Activated T-helper 2 cell treated with anti-CD3 and anti-CD28 coated beads, Interferon-gamma antibody, Interleukin-2, Interleukin-4, amounts not matched to agents 10 μg/mL and 5 μg/mL and 100 μg/mL, durations not matched to agents 14 hours and 24 hours and 36 hours (primary cell): ENCODE measurements at places on chromosomes 16 and 17. TPM values are rescaled to one million over a fixed set of nuclear protein-coding genes. Genes with fewer than 3 reads are reported as not detected.
A peak's percentile ranks its signal among the peaks of the same experiment; 100 is the strongest.

DNA sequence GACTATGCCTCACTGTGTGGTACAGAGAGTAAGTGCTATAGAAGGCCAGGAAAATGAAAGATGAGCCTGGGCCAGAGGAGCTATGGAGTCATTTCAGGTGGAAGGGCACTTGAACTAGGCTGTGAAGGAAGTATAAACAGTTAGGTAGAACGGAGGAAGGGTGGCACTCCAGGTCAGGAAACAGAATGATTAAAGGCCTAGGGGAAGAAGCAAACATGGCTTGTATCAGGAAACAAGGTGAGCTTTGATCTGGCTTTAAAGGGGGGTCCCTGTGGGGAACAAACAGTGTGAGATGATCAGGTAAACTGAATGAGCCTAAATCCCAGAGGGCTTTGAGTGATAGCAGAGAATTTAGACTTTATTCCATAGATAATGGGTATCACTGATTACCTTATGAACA lies 16.9 kb downstream of the MAP3K3 start:
- peaks cover 3% of the 10 kb centered on the region for H3K4me1 ChIP-seq
- H3K27ac ChIP-seq, result no peak overlapping the region
- no peaks in the 10 kb centered on the region for H3K27me3 ChIP-seq
- H3K4me3 ChIP-seq, result no peak overlapping the region

- H3K27ac ChIP-seq, result no peak overlapping the region
- H3K36me3 ChIP-seq, result peaks cover 62% of the 10 kb centered on the region
- peaks cover 36% of the 10 kb centered on the region for H3K4me1 ChIP-seq
- peak overlapping the region; percentile 34 for H3K4me3 ChIP-seq
- no peak for DNase-seq
Measured at GRCh38 chr17:4261452-4261851, 2.3 kb downstream of the ANKFY1 start.

GRCh38 chr16:11497851-11498289 lies 88.8 kb downstream of the LITAF start:
- H3K4me1 ChIP-seq, result peaks cover 16% of the 10 kb centered on the region
- no peak overlapping the region for H3K27ac ChIP-seq
- no peaks in the 10 kb centered on the region for H3K36me3 ChIP-seq

GRCh38 chr17:6701719-6702118 lies 11.4 kb downstream of the SLC13A5 start:
- no peak overlapping the region for H3K27ac ChIP-seq
- no peak overlapping the region for H3K4me3 ChIP-seq
- H3K36me3 ChIP-seq, result no peaks in the 10 kb centered on the region
- no peak for DNase-seq

- H3K27me3 ChIP-seq, result peaks cover 9% of the 10 kb centered on the region
- no peak overlapping the region for H3K27ac ChIP-seq
- no peaks in the 10 kb centered on the region for H3K36me3 ChIP-seq
- no peaks in the 10 kb centered on the region for H3K4me1 ChIP-seq
- H3K4me3 ChIP-seq, result no peak overlapping the region
- DNase-seq, result no peak
Measured at GRCh38 chr16:23279721-23280153, 22.4 kb upstream of the SCNN1B start.

GRCh38 chr17:74712756-74713155 lies at the start of gene CD300LF:
Gene CD300LF (minus strand): TSS chr17:74712923. CDS start chr17:74712866, 57 bp downstream.
- H3K27me3 ChIP-seq, result peaks cover 31% of the 10 kb centered on the region
- peaks cover 6% of the 10 kb centered on the region for H3K4me1 ChIP-seq
- H3K27ac ChIP-seq, result no peak within 1 kb of the TSS
- DNase-seq, result no peak
- no peaks in the 10 kb centered on the region for H3K36me3 ChIP-seq

- no peaks in the 10 kb centered on the region for H3K36me3 ChIP-seq
- peak within 1 kb of the TSS; percentile 20 for H3K27ac ChIP-seq
- H3K4me1 ChIP-seq, result peaks cover 23% of the 10 kb centered on the region
- peak within 1 kb of the TSS; percentile 81 for H3K4me3 ChIP-seq
- peak; percentile 53 for DNase-seq
Measured at GRCh38 chr17:47253541-47254402, at the start of gene ITGB3. Gene ITGB3 (plus strand): TSS chr17:47253827. CDS start chr17:47253862, 35 bp downstream.

GRCh38 chr17:76003915-76004314 lies 3.3 kb downstream of the CDK3 start:
- no peaks in the 10 kb centered on the region for H3K27me3 ChIP-seq
- H3K27ac ChIP-seq, result no peak overlapping the region
- H3K4me3 ChIP-seq, result no peak overlapping the region
- H3K4me1 ChIP-seq, result no peaks in the 10 kb centered on the region
- no peaks in the 10 kb centered on the region for H3K36me3 ChIP-seq

DNA sequence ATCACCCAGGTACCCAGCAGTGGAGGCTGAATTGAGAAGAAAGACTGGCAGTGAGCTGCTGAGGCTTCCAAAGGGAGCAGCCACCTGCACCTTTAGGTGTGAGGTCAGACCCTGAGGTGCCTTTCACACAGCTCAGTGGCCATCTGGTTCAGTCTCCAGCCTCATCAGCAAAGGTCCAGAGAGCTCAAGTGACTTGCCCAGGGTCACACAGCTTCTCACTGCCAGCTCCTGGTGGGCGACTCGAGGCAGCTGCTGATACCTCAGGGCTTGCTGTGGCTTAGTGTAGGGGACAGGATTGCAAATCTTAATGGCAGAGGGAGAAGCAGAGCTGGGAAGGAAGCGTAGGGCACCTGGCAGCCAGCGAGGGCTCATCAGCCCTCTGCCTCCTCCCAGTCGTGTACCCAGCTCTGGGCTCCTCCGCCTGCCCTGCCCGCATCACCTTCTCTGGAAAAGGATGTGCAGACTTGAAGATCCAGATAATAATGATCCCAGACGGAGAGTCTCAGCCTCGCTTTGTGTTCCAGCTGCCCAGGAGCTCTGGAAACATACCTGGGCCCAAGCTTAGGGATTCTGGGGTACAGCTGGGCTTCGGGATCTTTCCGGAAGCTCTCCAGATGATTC lies 165.3 kb upstream of the GSE1 start:
- no peak for DNase-seq
- H3K4me1 ChIP-seq, result peaks cover 5% of the 10 kb centered on the region
- no peak overlapping the region for H3K27ac ChIP-seq
- H3K27me3 ChIP-seq, result peaks cover 3% of the 10 kb centered on the region

DNA sequence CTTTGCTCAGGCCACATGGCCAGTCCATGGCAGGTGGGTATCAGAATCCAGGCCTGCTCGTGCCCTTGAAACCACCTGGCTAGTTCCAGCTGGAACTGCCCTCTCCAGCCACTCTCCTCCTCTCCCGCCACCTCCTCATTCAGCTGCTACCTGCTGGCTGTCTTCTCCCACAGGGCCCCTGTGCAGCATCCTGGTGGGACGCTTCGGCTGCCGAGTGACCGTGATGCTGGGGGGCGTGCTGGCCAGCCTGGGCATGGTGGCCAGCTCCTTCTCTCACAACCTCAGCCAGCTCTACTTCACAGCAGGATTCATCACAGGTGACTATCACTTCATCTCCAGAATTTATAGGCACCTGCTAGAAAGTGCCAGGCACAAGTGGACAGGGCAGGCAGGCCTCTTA lies 10.1 kb downstream of the SLC16A5 start:
- H3K36me3 ChIP-seq, result peaks cover 4% of the 10 kb centered on the region
- H3K27me3 ChIP-seq, result no peaks in the 10 kb centered on the region
- H3K4me3 ChIP-seq, result no peak overlapping the region
- H3K4me1 ChIP-seq, result no peaks in the 10 kb centered on the region
- DNase-seq, result no peak

DNA sequence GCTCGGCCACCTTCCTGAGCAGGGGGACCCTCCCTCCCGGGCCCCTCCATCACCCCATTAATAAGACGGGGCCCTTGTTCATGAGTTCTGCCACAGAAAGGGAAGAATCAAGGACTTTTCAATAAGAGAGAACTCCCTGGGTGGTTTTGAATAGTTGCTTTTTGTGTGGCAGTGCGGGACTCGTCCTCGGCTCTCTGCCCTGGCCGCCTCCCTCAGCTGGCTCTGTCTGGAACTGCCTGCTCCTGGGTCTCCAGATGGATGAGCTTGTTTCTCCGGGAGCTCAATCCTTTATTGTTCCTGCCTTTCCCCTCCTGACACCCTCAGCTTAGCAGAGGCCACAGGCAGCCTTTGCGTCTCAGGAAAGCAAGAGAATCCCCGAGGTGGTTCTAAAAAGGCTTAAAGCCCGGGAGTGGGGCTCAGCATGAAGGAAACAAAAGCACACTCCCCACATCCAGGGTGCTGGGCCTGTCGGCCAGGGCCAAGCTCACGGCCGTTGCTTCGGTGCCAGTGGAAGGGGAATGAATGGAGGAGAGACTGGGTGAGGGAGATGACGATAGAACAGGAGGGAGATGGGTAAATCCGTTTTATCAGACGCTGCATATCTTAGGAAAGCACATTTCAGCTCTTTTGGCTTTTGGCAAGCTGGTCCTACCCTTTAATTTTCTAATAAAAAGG lies 60.2 kb downstream of the RAI1 start:
- no peak overlapping the region for H3K4me3 ChIP-seq
- no peak overlapping the region for H3K27ac ChIP-seq

DNA sequence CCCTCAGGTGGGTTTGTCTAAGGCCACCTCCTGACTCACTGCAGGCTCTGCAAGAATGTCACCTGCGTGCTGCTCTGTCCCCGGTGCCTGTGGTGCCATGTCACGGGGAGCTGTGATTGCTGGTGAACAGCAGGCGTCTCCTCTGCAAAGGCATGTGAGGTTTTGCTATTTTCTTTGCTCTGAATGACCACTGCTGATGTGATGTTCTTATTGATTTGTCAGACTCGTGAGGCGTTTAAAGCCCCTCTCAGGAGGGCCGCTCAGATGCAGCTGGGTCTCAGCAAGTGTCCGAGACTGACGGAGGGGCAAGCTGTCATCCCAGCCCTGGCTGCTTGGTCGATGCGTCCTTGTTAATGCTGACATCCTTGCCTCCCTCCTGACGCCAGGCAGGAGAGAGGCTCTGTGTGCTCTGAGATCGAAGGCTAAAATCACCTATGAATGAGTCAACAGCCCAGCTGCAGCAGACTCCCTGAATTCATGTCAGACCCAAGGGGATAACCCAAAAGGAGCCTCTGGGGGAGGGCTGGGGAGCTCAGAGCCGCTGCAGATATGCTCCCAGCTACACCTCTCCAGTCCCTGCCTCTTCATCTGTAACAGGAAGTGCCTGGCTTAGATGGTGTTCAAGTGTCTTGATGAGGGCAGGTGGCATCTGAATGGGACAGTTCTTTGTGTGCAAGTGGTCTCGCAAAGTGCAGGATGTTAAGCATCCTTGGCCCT lies 11.8 kb upstream of the PEMT start:
- H3K27ac ChIP-seq, result no peak overlapping the region
- H3K27me3 ChIP-seq, result peaks cover 3% of the 10 kb centered on the region
- no peaks in the 10 kb centered on the region for H3K36me3 ChIP-seq
- no peaks in the 10 kb centered on the region for H3K4me1 ChIP-seq
- no peak for DNase-seq
- H3K4me3 ChIP-seq, result no peak overlapping the region

DNA sequence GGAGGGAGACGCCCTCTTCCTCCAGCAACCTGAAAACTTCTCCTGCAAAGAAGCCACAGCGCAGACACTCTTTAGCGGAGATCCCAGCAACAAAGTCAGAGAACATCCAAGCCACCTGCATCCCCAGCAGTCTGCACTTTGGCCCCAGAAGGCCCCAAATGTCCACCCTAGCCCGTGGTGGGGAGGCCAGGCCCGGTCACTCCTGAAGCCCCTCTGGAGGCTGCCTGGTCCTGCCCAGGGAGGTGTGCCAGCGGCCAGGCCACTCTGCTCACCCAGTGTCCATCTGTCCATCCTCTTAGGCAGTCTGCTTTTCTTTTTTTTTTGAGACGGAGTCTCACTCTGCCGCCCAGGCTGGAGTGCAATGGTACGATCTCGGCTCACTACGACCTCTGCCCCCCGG lies 5.4 kb downstream of the HAGHL start:
- no peak for DNase-seq
- H3K27me3 ChIP-seq, result no peaks in the 10 kb centered on the region
- H3K4me3 ChIP-seq, result no peak overlapping the region
- H3K27ac ChIP-seq, result no peak overlapping the region
- H3K36me3 ChIP-seq, result peaks cover 26% of the 10 kb centered on the region
- H3K4me1 ChIP-seq, result peaks cover 11% of the 10 kb centered on the region

DNA sequence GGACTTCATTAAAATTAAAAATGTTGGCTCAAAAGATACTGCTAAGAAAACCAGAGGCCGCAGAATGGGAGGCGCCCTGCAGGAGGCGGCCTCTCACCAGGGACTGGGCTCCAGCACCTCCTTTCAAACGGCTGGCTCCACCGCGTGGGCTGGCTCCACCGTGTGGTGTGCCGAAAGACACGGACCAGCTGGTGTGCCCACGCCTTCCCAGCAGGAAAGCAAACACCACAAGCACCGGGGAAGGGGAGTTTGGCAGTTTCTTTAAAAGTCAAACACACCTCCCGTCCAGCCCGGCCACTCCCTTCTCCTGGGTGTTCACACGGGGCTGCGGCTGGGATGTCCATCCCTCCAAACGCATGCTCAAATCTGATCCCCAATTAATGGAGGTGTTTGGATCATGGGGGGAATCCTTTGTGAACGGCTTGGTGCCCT lies 13.9 kb downstream of the HAGH start:
- peaks cover 2% of the 10 kb centered on the region for H3K4me1 ChIP-seq
- no peaks in the 10 kb centered on the region for H3K27me3 ChIP-seq
- H3K36me3 ChIP-seq, result peaks cover 25% of the 10 kb centered on the region

GRCh38 chr16:66155933-66156332 lies 210.6 kb upstream of the CDH5 start:
- H3K4me1 ChIP-seq, result peaks cover 3% of the 10 kb centered on the region
- no peak for DNase-seq
- no peak overlapping the region for H3K4me3 ChIP-seq
- no peak overlapping the region for H3K27ac ChIP-seq
- H3K36me3 ChIP-seq, result no peaks in the 10 kb centered on the region

DNA sequence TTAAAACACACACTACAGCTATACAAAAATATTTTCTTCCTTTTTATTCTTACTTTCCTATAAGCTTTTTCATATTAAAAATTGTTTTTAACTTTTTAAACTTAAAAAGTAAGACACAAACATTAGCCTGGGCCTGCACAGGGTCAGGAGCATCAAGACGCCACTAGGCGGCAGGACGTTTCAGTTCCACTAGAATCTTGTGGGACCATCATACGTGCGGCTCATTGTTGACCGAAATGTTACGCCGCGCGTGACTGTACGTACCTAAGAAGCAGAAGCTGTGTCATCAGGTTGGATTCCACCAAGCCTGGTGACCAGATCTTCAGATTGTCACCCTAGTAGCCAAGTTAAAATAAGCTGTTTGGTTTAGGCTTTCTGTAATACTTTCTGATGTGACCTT lies 47.1 kb downstream of the USP10 start:
- no peak overlapping the region for H3K4me3 ChIP-seq
- no peaks in the 10 kb centered on the region for H3K27me3 ChIP-seq
- DNase-seq, result no peak
- peaks cover 52% of the 10 kb centered on the region for H3K36me3 ChIP-seq
- no peak overlapping the region for H3K27ac ChIP-seq

The NTN1 gene
- 0.41 and 0.60 TPM in 2 replicates for total RNA-seq

The PDE6G gene
- 11.1 and 15.4 TPM in 2 replicates for total RNA-seq

The PIRT gene
- total RNA-seq, result not detected in 2 replicates

The DLX3 gene
- not detected in 2 replicates for total RNA-seq

The NACA2 gene
- not detected in 2 replicates for total RNA-seq

The DCAF7 gene
- 118 and 119 TPM in 2 replicates for total RNA-seq

The PAGR1 gene
- total RNA-seq, result 27.6 and 29.5 TPM in 2 replicates
